ENCODE measurements at places on chromosomes 3 and 15.
A peak's percentile ranks its signal among the peaks of the same experiment; 100 is the strongest.

GRCh38 chr3:176159796-176160195 lies 1037.5 kb downstream of the TBL1XR1 start:
- no peak for DNase-seq

GRCh38 chr15:41102854-41103253 lies 13.2 kb downstream of the INO80 start:
- no peak for DNase-seq

DNA sequence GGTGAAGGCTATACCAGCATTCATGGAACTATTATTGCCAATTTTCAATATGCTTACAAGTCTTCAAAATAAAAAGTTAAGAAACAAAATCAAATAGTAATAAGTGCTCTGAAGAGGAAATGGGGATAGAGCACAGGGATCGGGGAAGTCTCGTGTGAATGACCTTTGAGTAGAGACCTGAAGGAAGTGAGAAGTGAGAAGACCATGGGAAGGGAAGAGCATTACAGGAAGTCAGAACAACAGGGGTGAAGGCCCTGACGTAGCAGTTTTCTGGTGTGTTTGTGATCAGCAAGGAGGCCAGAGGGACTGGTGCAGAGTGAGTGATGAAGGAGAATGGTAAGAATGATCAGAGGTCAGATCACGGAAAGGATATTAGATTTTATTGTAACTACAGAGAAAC lies 48.1 kb downstream of the STAC start:
- DNase-seq: no peak

GRCh38 chr15:50506121-50506520 lies 40.3 kb downstream of the USP50 start:
- no peak for DNase-seq

- no peak for DNase-seq
Observed at GRCh38 chr3:54628888-54629441, 298.9 kb downstream of the LRTM1 start.

GRCh38 chr3:16455001-16455400 lies 58.5 kb downstream of the RFTN1 start:
- DNase-seq: peak; percentile 40

GRCh38 chr3:11438646-11439045 lies 166.4 kb downstream of the ATG7 start:
- no peak for DNase-seq

DNA sequence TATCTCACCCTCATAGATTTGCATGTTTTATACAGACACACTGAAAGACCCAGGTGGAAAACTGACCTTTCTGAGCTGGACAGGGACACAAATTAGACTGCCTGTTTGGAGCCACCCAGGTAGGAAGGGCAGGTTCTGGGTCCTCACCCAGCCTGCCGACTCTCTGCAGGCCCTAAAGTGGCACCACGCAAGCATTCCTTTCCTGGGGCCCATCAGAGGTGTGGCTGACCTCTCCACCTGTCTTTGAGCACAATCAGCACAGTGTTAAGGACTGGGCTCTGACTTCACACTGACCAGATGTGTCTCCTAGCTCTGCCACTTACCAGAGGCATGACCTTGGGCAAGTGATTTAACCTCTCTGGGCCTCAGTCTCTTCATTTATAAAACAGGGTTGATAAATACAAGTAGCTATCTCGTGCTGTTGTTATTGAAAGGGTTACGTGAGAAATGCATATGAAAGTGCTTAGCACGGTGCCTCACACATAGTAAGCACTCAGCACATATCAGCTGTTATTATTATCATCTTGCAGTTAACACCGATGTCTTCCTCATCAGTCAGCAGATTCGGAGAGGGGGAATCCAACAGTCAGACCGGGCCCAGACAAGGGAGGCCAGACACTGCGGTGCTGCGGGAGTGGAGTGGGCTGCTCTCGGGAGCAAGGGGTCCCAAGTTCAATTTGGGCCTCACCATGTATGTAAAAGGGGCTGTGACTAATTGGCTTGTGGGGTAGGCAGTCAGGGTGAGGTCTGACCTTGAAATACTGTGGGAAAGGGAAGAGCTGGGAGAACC lies 2.0 kb upstream of the TBC1D2B start:
- DNase-seq: no peak

GRCh38 chr3:141237701-141238521 lies 6.3 kb downstream of the PXYLP1 start:
- DNase-seq: peak; percentile 85

GRCh38 chr3:43629741-43630140 lies 7.9 kb upstream of the ANO10 start:
- DNase-seq: no peak

GRCh38 chr3:119676771-119677640 lies at the start of gene COX17:
TSS of gene COX17 (minus strand) at chr3:119677406. CDS start at chr3:119677310, 96 bp downstream.
- peak; percentile 99 for DNase-seq

GRCh38 chr3:122942937-122943827 lies 84.4 kb downstream of the SEMA5B start:
- DNase-seq: peak; percentile 74
